NB4 (cell line): ENCODE measurements at places on chromosomes 11 and 22.
A peak's percentile ranks its signal among the peaks of the same experiment; 100 is the strongest.

DNA sequence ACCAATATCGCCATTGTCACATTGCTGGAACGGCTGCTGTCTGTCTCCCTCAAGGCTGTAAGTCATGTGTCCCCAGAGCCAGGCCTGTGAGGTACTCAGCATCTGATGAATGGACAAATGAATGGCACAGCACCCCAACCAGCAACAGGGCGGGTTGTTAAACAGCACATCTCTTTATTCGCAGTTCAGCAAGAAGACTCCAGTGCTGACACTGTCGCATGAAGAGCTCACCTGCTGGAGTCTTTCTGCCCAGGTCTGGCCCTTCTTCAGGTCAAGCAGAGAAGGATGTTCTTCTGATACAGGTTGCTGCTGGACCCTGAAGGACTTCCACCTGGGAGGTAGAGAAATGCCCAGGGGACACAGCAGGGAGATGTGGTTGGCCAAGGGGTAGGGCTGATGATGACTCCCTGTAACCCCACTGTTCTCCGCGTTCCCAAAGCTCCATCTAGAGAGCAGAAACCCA, 4.8 kb downstream of the SPATA19 start:
- no peak for DNase-seq

- DNase-seq, result peak; percentile 38
These were observed 14.0 kb upstream of the ACR start for GRCh38 chr22:50723991-50724390.

- DNase-seq, result no peak
These were observed 545 bp upstream of the TIRAP start for GRCh38 chr11:126282361-126282735.

- no peak for DNase-seq
These were observed 3.9 kb downstream of the DERL3 start for GRCh38 chr22:23834793-23835483.

DNA sequence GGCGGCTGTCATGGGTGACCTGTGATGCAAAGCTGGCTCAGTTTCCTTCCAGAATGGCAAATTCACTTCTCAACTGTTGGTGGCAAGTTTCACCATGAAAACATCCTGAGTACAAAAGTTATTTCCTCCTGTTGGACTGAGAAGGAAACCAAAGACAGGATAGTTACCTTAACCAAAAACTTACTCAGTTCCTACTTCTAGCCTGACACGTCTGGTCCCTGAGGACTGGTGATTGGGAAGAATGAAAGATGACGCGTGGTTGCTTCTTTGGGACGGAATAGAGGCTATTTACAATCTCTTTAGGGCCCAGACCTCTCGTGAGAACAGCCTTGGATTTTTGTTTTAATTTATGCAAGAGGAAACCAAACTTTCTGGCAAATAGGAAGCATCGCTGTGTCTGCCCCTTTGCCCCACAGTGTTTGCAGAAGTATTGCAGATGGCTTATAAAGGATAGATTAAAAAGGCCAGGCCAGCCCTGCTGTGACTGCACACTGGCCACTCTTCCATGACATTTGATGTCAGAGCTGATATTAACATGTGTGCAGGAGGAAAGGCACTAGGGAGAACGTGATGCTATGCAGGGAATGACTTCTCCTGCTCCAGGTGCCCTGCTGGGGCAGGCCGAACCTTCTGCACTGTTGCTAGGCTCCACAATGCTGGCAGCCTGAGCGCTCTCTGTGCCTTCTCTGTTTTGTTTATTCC, 7.6 kb downstream of the VPS26B start:
- no peak for DNase-seq

DNA sequence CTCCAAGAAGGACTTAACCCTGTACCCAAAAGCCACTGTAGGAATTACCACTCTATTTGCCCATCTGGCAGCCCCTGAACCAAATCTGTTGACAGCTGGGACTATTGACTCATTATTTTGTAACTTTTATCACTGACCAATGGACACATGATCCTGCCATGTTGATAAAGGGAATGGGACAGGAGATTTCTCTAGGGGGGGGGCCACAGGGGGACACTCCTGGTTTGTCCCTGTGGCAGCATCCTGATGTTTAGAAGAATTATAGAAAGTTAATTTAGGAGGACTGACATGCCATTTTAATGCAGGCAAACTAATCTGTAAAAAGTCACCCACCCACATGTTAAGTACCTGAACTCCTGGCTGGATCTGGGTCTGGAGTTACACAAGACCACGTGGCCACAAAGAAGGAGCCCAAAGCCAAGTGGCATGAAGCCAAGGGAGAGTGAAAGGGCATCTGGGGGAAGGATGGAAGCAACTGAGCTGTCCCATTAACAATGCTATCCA, 558.1 kb downstream of the ETS1 start:
- no peak for DNase-seq

DNA sequence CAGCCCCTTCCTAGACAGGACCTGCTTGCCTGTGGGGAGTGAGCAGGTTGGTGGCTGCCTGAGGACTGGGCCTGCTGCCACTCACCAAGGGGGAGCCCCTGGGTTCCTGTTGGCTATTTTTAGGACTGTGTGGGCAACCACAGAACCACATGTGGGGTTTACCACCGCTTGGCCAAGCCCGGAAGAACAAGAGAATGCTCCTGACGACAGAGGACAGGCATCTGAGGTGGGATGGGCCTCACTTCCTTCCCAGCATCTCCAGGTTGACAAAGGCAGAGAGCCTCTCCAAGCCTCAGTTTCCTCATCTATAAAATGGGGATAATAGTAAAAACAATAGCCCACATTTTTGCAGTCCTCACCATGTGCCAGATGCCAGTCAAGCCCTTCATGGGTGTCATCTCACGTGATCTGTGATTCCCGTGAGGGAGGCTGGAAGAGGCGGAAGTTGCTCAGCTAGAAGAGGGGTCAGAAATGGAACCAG, 43.6 kb downstream of the LRRC32 start:
- peak; percentile 96 for DNase-seq

- DNase-seq, result no peak
These were observed 15.7 kb upstream of the CDKN1C start for GRCh38 chr11:2901196-2901796.
